ENCODE measurements at places on chromosomes 7 and 10.

GRCh38 chr10:117546581-117547015, 4.1 kb downstream of the EMX2 start:
- DNase-seq, result no peak

DNA sequence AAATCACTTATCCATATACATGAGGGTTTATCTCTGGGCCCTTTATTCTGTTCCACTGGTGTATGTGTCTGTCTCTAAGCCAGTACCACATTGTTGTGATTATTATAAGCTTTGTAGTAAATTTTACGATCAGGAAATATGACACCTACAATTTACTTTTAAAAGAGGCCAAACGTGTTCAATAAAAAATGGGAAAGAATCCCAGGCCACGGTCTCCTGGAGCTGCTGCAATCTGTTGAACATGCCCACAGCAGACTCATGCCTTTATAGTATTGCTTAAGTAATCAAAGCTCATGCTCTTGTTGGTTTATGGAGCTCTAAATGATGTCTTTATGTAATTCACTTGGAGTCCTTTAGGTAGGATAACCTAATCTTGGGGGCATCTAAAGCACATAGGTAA, 273.0 kb downstream of the ZMYND11 start:
- no peak for DNase-seq

DNA sequence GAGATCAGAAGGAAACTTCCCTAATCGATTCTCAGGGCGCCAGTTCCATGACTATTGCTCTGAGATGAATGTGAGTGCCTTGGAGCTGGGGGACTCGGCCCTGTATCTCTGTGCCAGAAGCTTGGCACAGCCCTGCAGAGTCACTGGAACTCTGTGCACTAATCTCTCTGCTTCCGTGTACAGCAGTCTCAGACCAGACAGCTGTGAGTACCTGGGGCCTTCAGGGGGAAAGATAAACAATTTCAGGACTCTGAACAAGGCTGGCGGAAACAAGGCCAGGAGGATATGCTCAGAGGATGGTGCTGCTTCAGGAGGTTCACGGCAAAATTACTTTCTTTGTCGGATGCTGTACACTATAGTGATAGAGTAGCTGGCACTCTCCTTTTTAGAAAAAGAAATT, 131.7 kb upstream of the PRSS58 start:
- DNase-seq, result no peak

GRCh38 chr7:149845257-149845980, 7.2 kb downstream of the ZNF862 start:
- DNase-seq, result no peak

DNA sequence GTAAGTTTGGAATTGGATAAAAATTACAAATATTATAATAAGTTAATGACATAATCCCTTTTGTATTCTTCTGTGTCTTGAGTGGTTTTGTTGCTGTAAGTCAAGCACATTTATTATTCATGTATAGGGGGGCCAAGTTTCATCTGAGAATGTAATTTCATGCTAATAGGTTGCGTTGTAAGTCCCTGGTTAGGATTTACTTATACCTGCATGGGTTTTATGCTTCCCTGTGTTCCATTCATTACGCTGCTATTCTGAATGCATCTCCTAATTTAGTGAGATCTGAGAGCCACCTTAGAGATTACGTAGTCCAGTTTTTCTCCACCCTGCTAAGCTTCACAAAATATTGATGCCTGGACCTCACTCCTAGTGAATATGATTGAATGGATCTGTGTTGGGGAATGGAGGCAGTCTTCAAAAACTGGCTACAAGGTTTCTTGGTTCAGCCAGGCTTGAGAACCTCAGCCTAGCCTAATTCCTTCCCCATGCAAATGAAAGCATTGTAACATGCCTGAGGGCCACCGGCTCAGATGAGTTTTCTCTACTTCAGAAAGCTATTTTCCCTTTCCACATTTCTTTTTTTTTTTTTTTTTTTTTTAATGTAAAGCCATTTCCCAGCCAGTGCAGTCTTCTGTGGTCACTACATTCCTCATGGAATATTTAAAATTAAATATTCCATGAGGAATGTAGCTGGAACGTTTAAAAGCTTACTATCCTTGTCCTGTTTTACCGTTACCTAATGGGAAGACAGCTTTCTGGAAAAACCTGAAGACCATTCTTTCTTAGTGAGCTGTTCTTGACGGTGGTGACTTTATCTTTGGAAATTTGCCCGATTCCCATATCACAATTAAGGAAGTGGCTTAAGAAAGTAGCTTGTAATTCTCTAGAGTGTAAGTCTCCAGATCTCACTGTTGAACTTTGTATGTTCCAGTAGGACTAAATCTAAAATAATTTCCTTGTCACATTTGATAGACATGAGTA, 16.0 kb downstream of the PAPSS2 start:
- no peak for DNase-seq

DNA sequence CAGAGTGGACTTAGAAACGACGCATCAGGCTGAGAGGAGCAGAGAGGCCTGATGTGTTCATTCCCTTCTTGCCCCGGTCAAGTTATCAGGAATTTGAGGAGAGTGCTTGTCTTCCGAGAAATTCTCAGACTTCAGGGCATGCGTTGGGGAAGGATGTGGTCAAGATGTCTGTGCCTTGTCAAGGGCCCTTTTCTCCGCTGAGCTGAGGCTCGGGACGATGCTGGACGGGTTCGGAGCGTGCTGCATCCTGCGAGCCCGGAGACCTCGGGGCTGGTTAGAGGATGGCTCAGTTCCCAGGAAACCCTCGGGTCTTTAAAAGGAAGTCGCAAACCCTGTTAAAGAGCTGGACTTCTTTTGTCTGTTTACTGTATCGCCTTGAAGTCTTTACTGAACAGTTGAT, 325.4 kb downstream of the ADARB2 start:
- DNase-seq, result no peak

- no peak for DNase-seq
Observed at GRCh38 chr10:114550756-114551635, 107.1 kb downstream of the ABLIM1 start.

- DNase-seq, result no peak
Observed at GRCh38 chr10:59320355-59320754, 42.0 kb downstream of the FAM13C start.

GRCh38 chr10:89591796-89592271, 53.2 kb downstream of the PANK1 start:
- no peak for DNase-seq

Data from cerebellar nuclear complex (tissue), 1 donor.